ENCODE measurements at places on chromosomes 16 and 17.
A peak's percentile ranks its signal among the peaks of the same experiment; 100 is the strongest.

GRCh38 chr16:88016964-88017363, 65.7 kb downstream of the BANP start:
- DNase-seq: no peak

GRCh38 chr17:50953518-50953830, 87.3 kb upstream of the TOB1 start:
- DNase-seq: no peak

DNA sequence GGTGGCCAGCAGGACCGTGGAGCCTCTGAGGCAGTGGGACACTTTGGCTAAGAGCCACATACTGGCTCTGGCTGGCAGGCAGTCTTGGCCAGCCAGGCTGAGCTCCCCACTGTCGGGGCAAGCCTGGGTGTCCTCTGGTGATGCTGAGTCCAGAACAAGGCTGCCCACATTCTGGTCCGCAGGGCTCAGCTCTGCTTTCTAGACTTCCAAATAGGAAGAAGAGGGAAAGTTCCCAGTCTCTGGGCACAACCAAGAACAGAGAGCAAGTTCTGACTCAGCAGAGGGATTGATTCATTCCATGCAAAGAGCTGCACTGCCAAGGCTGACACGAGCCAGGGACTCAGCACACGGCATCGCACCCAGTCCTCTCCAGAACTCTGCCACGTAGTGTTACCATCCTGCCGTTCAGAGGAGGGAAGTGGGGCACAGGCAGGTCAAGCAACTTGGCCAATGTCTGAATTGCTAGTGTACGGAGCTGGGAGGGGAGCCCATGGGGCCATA, 58.9 kb downstream of the NOS2 start:
- no peak for DNase-seq

- DNase-seq: peak; percentile 64
Observed at GRCh38 chr16:52191531-52192134, 355.3 kb downstream of the TOX3 start.

DNA sequence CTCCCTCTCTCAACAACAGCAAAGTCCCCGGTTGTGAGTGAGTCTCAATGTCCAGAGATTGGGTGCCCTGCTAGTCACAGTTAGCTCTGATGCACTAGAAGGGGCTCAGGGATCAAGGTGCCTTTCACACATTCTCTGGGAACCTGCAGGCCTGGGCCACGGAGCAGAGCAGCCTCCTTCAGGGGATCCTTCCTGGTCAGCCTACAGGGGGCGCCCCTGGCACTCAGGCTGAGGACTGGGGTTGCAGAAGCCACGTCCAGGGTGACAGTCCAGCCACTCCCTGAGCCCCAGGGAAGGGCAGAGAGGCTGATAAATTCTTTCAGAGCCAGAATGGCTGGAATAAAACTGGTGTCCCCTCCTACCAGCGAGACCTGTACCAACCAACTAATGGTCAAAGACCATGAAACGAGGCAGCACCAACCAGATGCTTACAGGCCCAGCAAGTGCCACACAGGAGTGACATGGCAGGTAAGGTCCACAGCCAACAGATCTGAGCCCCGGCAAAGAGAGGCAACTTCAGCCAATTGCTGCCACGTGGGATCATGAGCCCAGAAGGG, 43.5 kb downstream of the ST3GAL2 start:
- DNase-seq: peak; percentile 43

DNA sequence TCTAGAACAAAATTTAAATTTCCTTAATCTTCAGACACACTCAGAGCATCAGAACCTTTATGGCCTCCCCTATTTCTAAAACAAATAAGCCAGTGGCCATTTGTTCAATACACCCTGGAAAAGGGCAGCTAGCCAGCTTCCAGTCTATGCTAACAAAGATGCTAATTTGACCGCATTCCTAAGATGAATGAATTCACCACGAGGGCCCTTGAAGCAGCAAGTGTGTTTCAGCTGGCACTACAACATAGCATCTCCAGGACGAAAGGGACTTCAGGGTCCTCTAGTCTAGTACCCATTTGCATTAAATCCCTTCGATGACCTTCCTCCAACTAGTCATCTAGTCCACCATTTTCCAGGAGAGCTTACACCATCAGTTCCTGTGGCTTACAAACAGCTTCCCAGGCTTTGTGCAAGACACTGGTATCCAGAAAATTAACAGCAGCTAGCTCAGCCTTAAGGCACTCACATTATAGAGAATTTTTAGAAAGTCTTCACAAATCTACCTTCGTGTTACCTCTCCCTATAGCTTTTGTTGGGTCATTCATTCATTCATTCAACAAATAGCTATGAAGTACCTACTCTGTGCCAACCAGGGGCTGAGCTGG, 10.9 kb downstream of the KRT37 start:
- peak; percentile 8 for DNase-seq

GRCh38 chr16:30185683-30186421, 2.5 kb downstream of the CORO1A start:
- DNase-seq: no peak

GRCh38 chr16:57910696-57911095, 60.2 kb downstream of the CNGB1 start:
- no peak for DNase-seq
